ENCODE measurements at places on chromosomes 13 and 19. TPM values are rescaled to one million over a fixed set of nuclear protein-coding genes. Genes with fewer than 3 reads are reported as not detected.

DNA sequence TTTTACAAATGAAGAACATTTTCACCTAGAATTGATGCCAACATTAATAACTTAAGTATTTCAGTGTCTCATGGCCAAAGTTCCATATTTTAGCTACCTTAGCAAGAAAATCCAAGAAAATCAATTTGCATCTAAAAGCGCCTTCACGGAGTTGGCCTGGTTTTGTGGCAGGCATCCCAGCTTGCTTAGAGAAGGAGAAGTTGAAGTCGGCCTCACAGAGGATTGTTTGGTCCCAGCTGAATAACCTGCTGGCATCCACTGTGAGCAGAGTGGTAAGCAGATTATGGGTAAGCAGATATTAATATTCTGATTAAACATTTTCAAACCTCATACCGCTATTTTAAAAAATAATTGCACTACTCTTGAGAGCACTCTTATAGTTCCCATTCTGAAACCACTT lies 62.3 kb upstream of the STARD13 start:
- peaks cover 13% of the 10 kb centered on the region for H3K4me1 ChIP-seq
- peak overlapping the region; percentile 93 for H3K27ac ChIP-seq
- DNase-seq = no peak
- H3K36me3 ChIP-seq = no peaks in the 10 kb centered on the region

The ZNF616 gene
- total RNA-seq = 2.7 TPM

DNA sequence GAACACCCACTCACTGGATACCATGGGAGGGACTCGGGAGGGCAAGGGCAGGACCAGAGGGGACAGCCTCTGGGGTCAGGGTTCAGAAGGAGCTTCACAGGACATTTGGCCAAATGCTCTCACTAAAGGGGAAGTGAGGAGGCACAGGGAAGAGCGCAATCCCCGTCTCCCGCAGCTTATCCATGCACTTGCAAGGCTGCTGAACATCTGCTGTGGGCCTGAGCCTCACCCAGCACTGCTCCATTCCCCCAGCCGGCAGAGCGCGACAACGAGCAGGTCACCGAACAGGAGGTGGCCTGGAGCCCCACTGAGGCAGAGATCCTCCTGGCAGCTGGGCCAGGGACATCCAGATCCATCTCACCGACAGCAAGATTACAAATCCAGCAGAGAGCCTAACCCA lies 23.3 kb downstream of the ELAVL1 start:
- H3K27ac ChIP-seq = no peak overlapping the region
- no peak overlapping the region for H3K4me3 ChIP-seq
- H3K36me3 ChIP-seq = no peaks in the 10 kb centered on the region

- H3K36me3 ChIP-seq = no peaks in the 10 kb centered on the region
- H3K4me1 ChIP-seq = peaks cover 12% of the 10 kb centered on the region
- DNase-seq = no peak
- H3K27me3 ChIP-seq = no peaks in the 10 kb centered on the region
- H3K27ac ChIP-seq = no peak overlapping the region
These were observed 2.9 kb downstream of the CYP2S1 start for GRCh38 chr19:41195675-41196497.

- H3K4me1 ChIP-seq = no peaks in the 10 kb centered on the region
- no peak overlapping the region for H3K27ac ChIP-seq
- peaks cover 18% of the 10 kb centered on the region for H3K36me3 ChIP-seq
- no peak for DNase-seq
These were observed 20.8 kb downstream of the SUGT1 start for GRCh38 chr13:52673465-52673864.

DNA sequence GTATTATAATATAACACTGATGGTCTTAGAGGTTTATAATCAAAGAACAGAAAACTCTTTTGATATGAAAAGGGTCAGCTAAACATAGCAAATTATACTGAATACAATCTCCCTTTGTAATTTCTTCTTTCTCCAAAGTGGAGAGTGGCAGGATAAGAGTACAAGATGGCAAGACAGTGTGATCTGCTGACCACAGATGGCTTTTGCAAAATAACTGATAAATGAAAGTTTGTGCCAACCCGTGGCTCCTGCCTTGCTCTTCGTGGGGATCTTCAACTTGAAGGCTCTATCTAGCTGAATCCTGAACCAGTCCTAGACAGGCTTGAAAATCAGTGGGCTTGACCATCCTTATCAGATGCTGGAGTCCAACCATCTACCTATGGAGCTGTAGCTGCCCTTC lies 185.7 kb downstream of the VWA8 start:
- no peak for DNase-seq
- H3K4me1 ChIP-seq = no peaks in the 10 kb centered on the region
- no peaks in the 10 kb centered on the region for H3K27me3 ChIP-seq
- H3K36me3 ChIP-seq = no peaks in the 10 kb centered on the region

- DNase-seq = no peak
- H3K4me3 ChIP-seq = no peak overlapping the region
- H3K27ac ChIP-seq = peak overlapping the region; percentile 75
- H3K4me1 ChIP-seq = peaks cover 14% of the 10 kb centered on the region
These were observed 78.4 kb downstream of the DPF1 start for GRCh38 chr19:38145623-38146022.

GRCh38 chr13:45575830-45576180 lies 39.7 kb downstream of the ERICH6B start:
- H3K27ac ChIP-seq = no peak overlapping the region
- no peak overlapping the region for H3K4me3 ChIP-seq
- H3K36me3 ChIP-seq = no peaks in the 10 kb centered on the region

DNA sequence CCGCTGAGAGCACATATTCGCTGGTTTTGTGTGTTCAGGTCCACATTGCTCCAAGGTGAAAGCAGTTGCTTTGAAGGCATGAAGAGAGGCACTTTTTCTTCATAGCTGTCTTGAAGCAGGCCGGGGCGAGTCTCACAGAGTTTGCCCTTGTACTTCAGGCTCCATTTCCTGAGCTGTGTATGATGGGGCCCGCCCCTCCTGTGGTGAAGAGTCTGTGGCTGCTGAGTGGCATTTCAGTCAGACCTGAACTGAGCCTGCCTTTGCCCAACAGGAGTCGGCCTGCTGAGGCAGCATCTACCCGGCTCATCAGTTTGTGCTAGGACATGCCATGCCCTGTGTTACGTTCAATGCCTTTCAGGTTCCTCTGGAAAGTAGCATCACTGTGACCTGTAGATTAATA lies 44.4 kb upstream of the C1QTNF9 start:
- peaks cover 8% of the 10 kb centered on the region for H3K4me1 ChIP-seq
- H3K36me3 ChIP-seq = no peaks in the 10 kb centered on the region
- no peak for DNase-seq
- H3K27me3 ChIP-seq = no peaks in the 10 kb centered on the region
- H3K27ac ChIP-seq = no peak overlapping the region

DNA sequence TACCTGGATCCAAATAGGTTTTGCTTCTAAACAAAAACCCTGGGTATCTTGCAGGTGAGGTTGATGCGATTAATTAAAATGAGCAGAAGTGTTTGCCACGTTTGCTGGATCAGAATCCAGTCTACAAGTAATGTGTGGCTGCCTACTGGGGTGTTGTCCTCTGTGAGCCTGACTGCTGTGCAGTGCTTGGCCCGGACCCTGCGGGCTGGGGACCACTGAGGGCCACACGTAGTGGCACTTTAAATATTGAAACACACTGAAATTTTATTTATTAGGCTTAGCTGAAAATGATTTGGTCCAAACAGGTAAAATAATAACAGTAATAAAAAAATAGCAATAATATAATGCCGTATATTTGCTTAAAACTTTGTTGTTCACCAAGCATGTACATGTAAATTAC lies 338.0 kb downstream of the MYO16 start:
- no peak overlapping the region for H3K27ac ChIP-seq
- H3K4me1 ChIP-seq = no peaks in the 10 kb centered on the region
- H3K27me3 ChIP-seq = no peaks in the 10 kb centered on the region

- DNase-seq = no peak
- H3K27me3 ChIP-seq = no peaks in the 10 kb centered on the region
- no peak overlapping the region for H3K27ac ChIP-seq
- no peaks in the 10 kb centered on the region for H3K36me3 ChIP-seq
These were observed 5.6 kb downstream of the TEX29 start for GRCh38 chr13:111325941-111326620.

DNA sequence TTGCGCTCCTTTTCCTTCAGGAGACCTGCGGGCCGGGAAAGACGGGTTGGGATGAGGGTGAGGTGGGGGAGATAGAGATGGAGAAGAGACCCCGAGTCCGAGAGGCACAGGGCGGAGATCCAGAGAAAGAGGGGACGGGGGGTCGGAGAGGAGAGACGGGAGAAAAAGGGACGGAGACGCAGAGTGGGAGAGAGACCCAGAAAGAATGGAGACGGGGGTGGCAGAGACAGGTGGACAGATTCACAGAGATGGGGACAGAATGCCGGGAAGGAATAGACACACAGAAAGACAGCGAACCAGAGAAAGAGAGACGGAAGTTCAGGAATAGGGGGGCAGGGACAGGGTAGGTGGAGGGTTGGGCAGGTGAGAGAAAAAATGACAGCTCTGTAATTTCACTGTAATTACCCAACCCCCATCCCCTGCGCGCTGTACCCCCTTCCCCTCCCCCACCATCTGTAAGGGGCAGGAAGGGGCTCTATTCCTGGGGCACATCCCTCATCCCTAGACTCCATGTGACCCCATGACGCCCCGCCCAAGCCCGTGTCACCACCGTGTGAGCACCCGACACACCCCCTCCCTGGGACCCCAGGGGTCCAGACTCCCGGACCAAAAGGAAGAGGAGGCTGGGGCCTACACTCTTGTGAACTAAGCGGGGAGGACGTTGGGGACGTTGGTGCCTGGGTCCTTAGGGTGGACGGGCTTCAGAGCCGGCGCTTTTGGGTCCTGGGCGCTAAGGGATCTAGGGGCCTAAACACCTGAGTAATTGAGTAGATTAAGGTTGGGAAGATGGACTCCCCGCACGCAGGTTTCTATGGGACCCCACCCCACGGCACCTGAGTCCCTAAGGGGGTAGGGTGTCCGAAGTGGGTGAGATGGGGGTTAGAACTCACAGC lies 967 bp downstream of the DBP start:
- H3K4me1 ChIP-seq = peaks cover 66% of the 10 kb centered on the region
- H3K4me3 ChIP-seq = peak overlapping the region; percentile 54
- H3K36me3 ChIP-seq = no peaks in the 10 kb centered on the region

- no peaks in the 10 kb centered on the region for H3K36me3 ChIP-seq
- peak overlapping the region; percentile 17 for H3K27ac ChIP-seq
- H3K27me3 ChIP-seq = no peaks in the 10 kb centered on the region
- no peak for DNase-seq
- H3K4me3 ChIP-seq = no peak overlapping the region
These were observed 219.2 kb downstream of the ENOX1 start for GRCh38 chr13:43567608-43568007.

The TMEM38A gene
- total RNA-seq = 4.7 TPM

The ZNF749 gene
- total RNA-seq = 5.2 TPM

The KLF1 gene
- total RNA-seq = not detected

- H3K4me1 ChIP-seq = peaks cover 5% of the 10 kb centered on the region
- no peak overlapping the region for H3K4me3 ChIP-seq
- no peak for DNase-seq
- H3K27ac ChIP-seq = no peak overlapping the region
These were observed 38.9 kb downstream of the TMED1 start for GRCh38 chr19:10797078-10797477.

GRCh38 chr13:100235311-100235901 lies 146.5 kb downstream of the PCCA start:
- no peak for DNase-seq
- H3K4me1 ChIP-seq = peaks cover 28% of the 10 kb centered on the region
- H3K4me3 ChIP-seq = no peak overlapping the region
- no peaks in the 10 kb centered on the region for H3K27me3 ChIP-seq
- H3K27ac ChIP-seq = no peak overlapping the region

The SELENOV gene
- total RNA-seq = not detected

The PEAK3 gene
- 2.0 TPM for total RNA-seq

DNA sequence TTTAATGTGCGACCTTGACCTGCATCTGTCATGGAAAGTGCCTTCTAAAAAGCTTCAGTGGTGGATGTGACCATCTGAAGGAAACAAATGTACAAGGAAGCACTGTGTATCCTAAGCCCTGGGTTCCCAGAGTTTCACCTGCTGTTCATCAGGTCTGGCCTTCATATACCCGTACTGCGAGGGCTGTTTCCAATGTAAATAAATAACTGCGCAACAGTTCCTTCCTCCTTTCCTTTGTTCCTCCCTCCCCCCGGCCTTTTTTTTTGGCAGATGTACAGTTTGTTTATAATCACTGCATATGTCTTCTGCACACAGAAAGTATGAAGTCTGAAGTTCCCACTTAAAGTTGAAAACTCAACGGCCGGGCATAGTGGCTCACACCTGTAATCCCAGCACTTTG lies 5.2 kb downstream of the FAAP24 start:
- no peak for DNase-seq
- H3K27me3 ChIP-seq = no peaks in the 10 kb centered on the region
- no peak overlapping the region for H3K27ac ChIP-seq
- H3K4me3 ChIP-seq = no peak overlapping the region
- no peaks in the 10 kb centered on the region for H3K36me3 ChIP-seq

DNA sequence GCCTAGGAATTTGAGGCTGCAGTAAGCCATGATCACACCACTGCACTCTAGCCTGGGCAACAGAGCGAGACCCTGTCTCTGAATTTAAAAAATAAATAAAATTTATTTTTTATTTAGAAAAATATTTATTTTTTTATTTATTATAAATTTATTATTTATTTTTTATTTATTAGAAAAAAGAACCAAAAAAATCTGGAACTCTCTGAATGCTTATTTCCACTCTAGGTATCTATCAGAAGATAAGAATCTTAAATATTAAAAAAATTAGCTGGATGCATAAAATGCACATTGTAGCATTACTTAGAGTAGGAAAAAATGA lies 82.8 kb downstream of the CDADC1 start:
- DNase-seq = no peak
- H3K36me3 ChIP-seq = no peaks in the 10 kb centered on the region
- H3K4me1 ChIP-seq = no peaks in the 10 kb centered on the region
- H3K27me3 ChIP-seq = no peaks in the 10 kb centered on the region
- no peak overlapping the region for H3K4me3 ChIP-seq

- H3K4me3 ChIP-seq = peak within 1 kb of the TSS; percentile 37
- DNase-seq = no peak
- peaks cover 49% of the 10 kb centered on the region for H3K4me1 ChIP-seq
- no peaks in the 10 kb centered on the region for H3K36me3 ChIP-seq
These were observed at the start of gene ELF1 for GRCh38 chr13:41019011-41019487. Gene ELF1, minus strand, starts transcription at chr13:41019316. Its CDS starts 37,262 bp downstream, at chr13:40982054.

The TSPAN16 gene
- not detected for total RNA-seq

GRCh38 chr13:34340534-34340933 lies 522.6 kb downstream of the RFC3 start:
- no peak overlapping the region for H3K27ac ChIP-seq
- no peaks in the 10 kb centered on the region for H3K36me3 ChIP-seq
- no peaks in the 10 kb centered on the region for H3K4me1 ChIP-seq
- H3K27me3 ChIP-seq = no peaks in the 10 kb centered on the region

The CIRBP gene
- 192 TPM for total RNA-seq

The IFNL1 gene
- total RNA-seq = not detected
